ENCODE measurements at places on chromosomes 5 and 9.

GRCh38 chr9:121366611-121367192 lies 3.3 kb downstream of the STOM start:
- no peak for DNase-seq

DNA sequence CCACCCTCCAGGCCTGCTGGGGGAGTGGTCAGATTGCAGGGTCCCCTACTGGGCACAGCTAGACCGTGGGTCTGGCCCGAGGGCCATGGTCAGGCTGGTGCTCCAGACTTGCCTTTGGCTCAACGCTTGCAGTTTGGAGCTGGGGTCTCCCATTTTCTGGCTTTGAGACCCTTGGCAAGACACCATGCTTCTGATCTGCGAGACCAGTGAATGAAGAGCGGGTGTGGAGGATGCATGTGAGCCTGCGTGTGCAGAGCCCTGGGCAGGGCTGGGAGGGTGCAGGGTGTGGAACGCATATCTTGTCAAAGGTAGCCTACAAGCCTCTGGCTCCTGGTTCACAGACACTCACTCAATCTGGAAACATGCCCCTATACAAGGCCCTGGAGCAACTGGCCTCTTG lies 6.1 kb upstream of the MRNIP start:
- DNase-seq, result no peak

DNA sequence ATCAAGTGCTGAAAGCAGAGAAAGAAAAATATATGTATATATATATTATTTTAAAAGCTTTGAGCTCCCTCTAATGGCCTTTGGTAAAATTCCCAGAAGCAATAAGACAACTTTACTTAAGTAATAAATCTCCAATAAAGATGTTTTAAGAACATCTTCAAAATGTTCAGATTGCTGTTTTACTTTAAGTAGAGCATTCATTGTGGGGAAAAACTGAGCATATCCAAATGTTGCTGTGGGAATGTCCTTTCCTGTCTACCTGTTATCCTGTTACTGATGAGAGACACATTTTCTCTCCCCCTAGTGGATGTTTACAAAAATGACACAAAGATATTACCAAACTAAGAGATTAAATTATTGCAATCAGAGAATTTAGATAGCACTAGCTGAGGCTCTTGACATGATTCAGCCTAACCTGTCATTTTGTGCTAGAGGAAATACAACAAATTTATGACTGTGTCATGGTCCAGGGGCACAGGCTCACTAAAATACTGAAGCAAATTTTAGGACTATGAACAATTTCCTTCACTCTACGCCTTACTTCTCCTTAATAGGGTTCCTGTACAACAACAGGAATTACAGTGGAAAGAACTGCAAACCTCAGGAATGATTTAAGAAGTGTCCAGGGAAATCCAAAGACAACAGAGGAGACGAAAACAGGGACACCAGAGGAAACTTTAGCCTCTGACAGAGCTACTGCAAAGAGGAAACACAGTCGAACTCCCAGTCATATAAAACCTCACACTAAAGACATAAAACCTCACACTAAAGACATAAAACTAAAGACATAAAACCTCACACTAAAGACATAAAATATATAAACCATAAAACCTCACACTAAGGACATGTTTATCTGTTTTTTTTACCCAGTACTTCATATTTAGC lies 24.3 kb upstream of the PRRC1 start:
- no peak for DNase-seq

DNA sequence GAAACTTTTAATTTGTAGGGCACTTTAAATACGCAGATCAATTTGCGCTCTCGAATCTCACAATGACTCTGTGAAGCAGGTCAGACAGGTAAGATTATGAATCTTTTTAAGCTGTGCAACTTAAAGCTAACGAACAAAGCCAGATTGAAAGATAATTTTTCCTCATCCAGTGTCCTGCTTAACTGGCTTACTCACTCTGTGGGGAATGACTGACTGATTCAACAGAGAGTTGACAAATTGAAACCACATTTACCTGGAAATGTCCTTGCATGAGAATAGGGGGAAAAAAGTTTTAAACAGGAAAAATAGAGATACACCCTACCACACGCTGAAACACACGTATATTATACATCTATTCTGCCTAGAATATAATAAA lies 187.9 kb downstream of the MAN2A1 start:
- DNase-seq, result no peak

DNA sequence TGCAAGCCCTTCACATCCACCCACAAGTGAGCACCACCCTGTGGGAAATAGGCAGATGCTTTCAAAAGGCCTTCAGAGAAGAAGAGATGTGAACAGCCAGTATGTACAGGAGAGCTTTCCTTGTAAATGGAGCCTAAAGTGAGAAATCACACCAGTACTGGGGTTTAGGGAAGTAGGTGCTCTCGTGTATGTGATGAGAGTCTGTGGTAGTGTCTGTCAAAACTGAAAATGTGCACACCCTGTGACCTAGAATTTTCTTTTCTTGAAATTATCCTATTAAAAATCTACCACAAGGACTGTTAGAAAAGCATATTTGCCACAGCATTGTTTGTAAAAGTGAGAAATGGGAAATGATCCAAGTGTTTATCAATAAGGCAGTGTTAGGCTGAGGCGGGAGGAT lies 16.6 kb downstream of the OTULINL start:
- DNase-seq, result no peak

GRCh38 chr5:168286386-168286785 lies 5.1 kb upstream of the WWC1 start:
- DNase-seq, result no peak

DNA sequence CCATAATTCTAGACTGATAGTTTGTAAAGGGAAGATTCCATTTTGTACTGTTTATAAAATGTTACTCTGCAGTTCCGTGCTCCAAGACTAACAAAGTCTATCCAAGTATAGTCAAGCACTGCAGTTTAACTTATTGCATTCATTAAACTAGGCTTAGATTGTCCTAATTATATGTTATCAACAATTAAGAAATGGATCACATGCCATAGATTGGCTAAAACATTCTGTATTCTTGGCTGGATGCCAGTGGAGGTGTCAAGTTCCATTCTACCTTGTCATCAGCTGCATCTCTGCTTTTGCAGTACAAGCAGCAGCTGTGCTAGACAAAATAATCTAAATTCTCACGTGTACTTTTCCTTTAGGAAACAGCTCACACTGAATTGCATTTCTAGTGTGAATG lies 69.4 kb upstream of the MEF2C start:
- DNase-seq, result no peak

GRCh38 chr5:36908544-36909260 lies 32.1 kb downstream of the NIPBL start:
- DNase-seq, result no peak

DNA sequence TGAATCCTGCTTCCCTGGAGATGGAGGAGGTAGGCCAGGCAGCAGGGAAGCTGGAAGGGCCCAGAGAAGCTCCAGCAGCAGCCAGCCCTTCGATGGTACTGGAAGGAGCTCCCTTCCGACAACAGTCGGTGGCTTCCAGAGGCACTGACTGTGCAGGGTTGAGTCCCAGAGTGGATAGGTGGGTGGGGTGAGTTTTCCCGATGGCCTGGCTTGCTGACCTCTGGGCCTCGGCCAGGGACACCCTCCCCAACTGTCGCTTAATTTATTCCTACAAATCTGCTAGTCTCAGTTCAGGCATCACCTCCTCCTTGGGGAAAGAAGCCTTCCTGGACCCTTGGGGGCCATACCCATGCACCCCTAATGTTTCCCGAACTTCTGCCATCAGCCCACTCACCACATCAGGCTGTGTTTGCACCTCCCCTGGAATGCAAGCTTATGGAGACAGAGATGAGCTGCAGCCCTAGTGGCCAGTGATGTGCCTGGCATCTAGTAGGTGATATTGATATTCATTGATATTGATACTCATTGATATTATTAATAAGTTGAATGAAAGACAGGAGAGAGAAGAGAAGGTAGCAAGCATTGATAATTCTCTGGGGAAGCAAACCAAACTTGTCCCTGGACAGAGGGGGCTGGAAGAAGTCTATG lies 104.6 kb upstream of the BOD1 start:
- no peak for DNase-seq

DNA sequence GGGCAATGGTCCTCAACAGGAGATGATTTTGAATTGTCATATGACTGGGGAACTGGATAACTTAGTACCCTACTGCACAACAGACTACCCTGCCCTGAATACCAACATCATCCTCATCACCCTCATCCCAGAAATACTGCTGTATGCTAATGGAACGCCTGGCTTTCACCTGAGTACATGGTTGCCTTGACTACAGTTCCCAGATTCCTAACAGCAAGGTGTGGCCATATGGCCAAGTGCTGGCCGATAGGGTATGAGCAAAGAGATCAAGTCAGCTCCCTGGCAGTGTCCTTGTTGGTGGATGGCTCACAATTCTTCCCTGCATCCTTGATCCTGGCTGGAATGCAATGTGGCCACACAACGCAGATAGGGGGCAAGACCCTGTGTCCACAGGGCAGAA lies 31.2 kb upstream of the IRX2 start:
- no peak for DNase-seq

DNA sequence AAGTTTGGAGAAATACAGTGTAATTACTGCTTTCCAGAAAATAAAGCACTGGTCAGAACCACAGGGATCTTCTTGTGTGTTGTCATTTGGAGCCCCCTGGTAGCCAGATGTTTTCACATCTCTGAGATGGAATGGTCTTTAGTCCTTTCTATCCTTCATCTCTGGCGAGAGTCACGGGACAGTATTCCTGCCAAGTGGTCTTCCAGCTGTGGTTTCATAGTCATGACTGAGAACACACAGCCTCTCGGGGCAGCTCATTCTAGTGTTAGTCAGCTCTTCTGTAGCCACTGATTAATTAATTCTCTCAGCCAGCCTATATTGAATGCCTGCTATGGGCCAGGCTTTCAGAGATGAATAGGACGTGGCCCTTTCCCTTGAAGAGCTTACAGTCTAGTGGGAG lies 34.1 kb downstream of the HMGXB3 start:
- no peak for DNase-seq

- no peak for DNase-seq
Observed at GRCh38 chr9:84897362-84898094, 228.0 kb downstream of the NTRK2 start.

DNA sequence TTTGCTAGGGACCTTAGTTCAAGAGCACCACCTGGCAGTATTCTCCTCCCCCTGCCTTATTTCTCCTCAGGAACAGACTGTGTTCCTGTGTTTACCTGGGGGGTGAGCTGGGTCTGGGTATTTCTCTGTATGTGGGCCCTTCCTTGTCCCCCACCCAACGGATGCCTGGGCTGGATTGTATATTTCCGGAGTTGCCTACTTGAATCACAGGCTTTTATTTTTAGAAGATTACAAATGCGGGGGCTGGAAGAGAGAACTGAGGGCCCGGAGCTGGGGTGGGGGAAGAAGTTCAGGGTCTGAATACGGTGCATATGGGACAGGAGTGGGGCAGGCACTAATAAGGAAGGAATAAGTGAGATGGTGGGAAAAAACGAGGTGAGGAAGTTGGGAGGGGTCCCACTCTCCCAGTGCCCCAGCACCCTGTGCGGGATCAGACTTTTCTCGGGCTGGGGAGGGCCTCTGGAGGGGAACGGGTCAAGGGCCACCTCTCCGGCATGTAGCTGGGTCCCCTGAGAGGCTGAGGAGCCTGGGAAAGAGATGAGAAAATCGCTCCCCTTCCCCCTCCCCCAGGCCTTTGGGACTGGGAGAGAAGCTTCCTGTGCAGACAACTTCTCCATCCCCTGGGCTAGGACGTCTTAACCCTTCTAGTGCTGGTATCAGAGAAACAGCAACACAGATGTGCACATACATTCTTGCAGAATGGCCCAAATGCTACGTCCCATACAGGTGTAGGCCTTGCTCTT lies 42.1 kb downstream of the PCDH1 start:
- no peak for DNase-seq

DNA sequence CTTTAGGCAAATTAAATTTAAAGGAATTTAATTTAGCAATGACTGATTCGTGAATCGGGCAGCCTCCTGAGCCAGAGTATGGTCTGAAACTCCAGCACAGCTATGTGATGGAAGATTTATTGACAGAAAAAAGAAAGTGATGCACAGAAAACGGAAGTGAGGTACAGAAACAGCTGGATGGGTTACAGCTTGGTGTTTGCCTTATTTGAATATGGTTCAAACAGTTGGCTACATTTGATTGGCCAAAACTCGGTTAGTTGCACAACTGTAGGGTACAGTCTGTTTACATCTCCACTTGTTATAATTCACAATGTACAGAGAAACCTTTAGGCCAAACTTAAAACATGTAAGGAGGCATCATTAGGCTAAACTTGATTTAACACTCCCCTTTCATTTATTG lies 1716.1 kb upstream of the C9orf72 start:
- no peak for DNase-seq

DNA sequence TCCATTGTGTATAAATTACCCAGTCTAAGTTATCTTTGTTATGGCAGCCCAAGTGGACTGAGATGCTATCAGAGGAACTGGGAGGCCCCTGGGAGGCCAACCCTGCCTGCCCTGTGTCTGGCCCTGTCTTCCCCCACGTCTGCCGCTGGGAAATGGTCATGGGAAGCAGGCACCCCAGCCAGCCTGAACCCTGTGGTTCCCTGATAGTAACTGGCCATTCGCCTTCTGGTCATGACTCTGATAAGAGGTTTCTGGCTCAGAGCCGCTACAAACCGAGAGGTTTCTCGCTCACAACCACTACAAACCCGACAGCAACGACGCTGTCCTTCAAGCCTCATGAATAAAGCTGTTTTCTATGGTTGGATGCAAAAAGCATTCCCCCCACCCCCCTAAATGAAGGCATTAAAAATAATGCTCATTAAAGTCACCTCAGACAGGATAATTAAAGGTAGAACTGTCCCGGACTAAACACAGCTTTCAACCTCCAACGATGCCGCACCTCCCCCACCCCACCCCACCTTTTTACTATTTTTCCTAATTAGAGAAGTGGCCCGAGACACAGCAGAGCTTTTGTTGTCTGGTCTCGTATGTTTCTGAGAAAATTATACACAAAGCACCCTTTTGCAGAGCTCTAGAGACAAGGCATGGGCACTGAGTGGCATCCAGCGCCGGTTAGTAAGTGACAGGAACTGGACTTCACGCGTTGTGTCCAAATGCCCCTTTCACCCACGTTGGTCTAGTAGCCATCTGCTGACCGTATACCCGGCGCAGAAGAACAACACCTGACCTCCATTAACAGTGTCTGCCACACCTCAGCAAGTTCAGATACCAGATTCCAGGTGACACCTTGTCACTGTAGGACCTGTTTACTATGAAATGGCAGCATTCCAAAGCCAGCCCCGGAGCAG lies 140.8 kb downstream of the COL23A1 start:
- DNase-seq, result no peak

All from stimulated activated CD4-positive, alpha-beta T cell treated with anti-CD3 and anti-CD28 coated beads, TNF-alpha, amount 100 ng/mL, for 48 hours (primary cell).